Kidney epithelial cell (primary cell): ENCODE measurements at places on chromosomes 6 and 20. TPM values are rescaled to one million over a fixed set of nuclear protein-coding genes. Genes with fewer than 3 reads are reported as not detected.

DNA sequence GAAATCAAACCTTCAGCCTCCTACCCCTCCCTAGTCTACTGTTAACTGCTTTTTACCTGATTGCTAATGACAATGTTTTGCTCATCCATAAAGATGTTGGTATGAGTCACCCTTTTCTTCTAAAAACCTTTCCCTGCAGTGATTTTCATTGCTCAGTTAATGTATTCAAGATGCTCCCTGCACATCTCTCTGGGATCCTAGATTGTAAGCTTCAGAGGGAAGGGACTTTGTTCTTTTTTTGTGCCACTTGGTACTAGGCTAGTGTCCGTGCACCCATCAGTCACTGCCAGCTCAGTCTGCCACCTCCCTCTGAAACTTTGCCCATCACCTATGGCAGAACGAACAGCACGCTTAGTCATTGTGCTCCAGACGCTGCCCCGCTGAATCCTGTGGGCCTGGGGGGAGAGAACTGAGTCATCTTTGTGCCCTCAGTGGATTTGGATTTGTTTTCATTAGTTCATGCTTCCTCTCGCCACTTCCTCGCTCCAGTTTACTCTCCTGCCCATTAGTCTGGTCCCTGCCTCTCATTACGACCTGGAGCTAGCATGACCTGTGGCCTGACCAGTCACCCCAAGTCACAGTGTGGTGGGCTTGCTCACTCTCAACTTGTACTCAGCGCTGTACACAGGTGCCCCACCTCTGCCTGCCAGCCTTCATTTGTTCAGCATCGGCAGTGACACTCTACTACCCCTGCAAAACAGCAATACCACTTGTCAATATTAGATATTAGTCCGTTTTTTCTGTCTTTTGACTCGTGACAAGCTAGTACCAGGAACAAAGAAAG is 78.0 kb upstream of the TMEM181 start:
- peak; percentile 74 for DNase-seq

ULBP1 gene
- total RNA-seq: 6.0 and 7.5 TPM in 2 replicates

TSHZ2 gene
- total RNA-seq: 1.0 and 1.4 TPM in 2 replicates

DNA sequence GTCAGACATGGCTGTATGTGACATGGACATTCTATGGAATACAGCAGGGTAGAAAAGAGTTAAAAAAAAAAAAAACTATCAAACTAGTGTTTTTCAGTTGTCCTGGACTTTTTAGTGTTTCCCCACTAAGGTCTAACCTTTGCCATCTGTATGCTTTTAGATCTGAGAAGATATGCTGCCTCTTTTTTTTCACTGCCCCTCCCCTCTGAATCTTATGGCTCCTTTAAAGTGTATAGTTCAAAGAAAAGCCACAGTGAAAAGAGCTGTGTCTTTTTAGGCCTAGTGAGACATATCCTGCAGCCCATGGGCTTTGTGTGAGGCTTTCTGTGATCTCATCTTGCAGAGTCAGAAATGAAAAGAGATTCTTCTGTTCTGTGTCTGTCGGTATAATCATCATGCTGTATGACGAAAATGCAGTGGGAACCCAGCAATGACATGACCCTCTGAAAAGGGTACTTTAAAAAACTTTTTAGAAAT is 29.3 kb downstream of the ADGRG6 start:
- no peak for DNase-seq

GRCh38 chr6:40755749-40756452 is 168.7 kb upstream of the LRFN2 start:
- no peak for DNase-seq

DNA sequence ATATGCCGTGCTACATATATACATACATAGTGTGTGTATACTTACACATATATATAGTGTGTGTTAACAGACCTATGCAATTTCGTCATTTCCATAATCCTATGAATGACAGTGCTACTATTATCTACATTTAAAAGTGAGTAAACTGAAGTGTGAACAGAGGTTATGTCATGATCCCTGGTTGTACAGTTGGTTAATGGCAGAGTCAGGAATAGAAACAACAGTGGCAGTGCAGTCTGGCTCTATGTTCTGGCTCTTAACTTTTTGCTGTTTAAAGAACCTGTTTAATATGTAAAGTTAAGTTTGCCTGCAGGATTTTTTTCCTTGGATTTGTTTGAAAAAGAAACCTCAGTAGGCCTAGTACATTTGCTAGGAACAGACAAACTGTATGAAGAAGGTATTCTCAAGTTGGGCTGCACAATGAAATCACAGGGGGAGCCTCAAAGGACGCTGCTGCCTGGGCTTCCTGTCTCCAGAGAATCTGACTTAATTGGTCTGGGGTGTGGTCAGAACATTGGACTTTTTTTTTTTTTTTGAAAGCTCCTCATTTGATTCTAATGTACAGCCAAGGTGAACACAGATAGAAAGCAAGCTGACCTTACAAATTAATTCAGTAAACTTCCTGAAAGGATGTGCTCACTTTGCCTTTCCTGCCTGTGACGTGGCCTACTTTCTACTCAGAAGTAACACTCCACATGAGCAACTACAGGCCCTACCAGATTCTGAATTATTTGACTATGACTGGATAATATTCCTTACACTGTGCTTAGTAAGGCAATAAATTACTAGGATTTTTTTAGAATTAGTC is 29.4 kb downstream of the PLCB1 start:
- no peak for DNase-seq

LY6G6C gene
- total RNA-seq: not detected in 2 replicates

POM121L2 gene
- total RNA-seq: not detected in 2 replicates

CCN6 gene
- total RNA-seq: 1.0 and 1.5 TPM in 2 replicates

DNA sequence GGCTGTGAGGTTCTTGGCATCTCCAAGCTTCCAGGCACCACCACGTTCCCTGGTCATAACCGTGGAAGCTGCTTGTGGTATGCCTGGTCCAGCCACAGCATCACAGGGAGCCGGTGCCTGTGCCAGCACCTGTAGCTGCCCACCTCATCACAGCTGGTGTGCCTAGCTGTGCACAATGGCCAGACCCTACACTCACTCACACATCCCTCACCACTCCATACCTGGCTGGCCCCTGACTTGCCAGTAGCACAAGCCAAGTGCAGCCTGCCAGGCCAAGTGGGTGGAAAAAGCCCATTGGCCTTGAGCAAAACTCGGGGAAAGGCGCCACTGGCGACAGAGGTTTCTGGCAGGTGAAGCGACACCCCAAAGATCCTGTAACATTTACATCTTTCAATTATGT is 192.3 kb upstream of the MANEA start:
- DNase-seq: no peak

ZBTB9 gene
- total RNA-seq: 7.4 and 7.6 TPM in 2 replicates

DNA sequence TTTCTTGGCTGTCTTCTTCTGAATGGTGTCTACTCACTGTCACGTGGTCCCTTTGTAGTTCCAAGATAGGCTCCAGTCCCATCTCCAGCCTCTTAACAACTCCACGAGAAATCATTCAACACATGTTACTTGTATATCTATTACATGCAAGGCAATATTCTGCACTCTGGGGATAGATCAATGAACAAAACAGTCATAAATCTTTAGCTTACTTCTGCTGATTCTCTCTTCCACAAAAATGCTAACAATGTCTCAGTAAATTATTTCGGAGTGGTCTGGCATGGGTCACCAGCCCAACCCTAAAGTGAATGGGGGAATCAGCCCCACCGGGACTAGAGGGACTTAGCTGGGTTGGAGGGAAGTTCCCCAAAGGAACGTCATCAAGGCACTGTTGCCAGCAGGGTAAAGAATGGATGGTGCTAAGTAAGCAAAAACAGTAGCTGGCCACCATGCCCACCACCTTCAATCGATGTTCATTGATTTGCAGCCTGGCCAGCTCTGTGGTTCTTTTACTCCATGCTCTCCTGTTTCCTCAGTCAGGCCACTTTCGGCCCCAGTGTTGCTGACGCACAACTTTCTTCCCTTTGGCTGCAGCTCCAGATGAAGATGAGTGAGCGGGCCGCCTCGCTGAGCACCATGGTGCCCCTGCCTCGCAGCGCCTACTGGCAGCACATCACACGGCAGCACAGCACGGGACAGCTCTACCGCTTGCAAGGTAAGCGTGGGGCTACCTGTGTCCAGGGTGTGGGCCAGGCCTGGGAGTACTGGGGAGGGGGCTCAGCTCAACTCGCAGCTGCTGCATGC is 167.7 kb downstream of the DOK5 start:
- no peak for DNase-seq

SMLR1 gene
- not detected in 2 replicates for total RNA-seq

METTL24 gene
- total RNA-seq: 1.2 and 2.3 TPM in 2 replicates

GJA10 gene
- not detected in 2 replicates for total RNA-seq

GRCh38 chr6:149719531-149719930 is 1.6 kb upstream of the LATS1 start:
- no peak for DNase-seq

DNA sequence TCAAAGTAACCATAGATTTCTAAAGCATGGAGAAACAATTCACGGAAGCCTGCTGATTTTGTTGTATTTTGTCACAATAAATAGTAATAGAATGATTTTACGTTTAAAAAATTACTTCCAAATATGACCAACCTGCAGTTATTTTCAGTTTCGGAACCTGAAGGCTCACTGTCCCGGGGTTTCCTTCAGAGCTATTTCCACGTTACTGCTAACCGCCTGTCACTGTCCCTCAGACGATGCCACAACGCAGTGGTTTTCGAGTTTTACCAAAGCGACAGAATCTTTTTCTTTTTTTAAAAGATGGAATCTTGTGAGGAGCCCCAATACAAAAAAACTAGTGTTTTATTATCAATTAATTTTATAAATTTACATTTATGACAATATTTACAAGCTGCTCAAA is 40.5 kb downstream of the PSMG4 start:
- no peak for DNase-seq

CITED2 gene
- total RNA-seq: 74.2 and 97.9 TPM in 2 replicates

- no peak for DNase-seq
These were observed at the start of gene HLA-DRA for GRCh38 chr6:32439602-32440214. TSS of gene HLA-DRA (plus strand) at chr6:32439887. CDS start at chr6:32439951, 64 bp downstream.

DNA sequence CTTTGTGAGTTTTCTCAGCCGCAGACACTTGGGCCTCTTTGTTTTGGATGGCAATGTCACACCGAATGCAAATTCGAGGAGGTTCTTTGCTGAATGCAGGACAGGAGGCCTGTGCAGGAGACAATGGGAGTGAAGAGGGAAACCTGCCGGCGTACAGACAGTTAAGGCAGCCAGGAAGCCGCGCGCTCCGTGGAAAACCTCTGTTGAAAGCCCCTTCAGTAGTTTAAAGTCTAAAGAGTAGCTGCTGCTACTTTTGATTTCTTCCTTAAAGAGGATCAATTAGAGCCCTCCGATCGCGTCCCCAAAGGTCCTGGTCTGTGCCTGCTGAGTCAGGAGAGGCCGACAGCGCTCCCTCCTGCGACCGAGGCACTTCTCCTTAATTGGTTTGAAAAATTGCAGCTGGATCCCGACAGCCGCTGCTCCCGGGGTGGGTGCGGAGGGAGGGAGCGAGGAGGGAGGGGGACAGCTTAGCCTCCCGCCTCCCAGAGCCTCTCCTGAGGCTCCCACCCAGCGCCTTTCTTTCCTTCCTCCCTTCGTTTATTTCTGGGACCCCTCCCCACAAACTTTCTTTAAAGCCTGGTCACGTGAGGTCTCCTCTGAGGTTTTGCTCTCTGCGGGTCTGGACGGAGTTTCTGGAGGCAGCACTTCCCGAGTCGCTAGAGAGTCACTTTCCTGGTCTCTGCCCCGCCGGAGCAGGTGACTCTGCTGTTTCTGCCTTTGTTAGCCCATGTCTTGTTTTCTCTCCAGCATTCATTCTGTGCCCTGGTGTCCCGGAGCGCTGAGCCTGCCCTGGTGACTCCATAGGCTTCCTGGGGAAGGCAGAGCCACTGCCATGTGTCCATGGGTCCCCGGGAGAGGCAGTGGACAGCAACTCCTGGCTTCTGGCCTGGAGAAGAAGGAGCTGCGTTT is 22.3 kb upstream of the RPP40 start:
- peak; percentile 5 for DNase-seq

DNA sequence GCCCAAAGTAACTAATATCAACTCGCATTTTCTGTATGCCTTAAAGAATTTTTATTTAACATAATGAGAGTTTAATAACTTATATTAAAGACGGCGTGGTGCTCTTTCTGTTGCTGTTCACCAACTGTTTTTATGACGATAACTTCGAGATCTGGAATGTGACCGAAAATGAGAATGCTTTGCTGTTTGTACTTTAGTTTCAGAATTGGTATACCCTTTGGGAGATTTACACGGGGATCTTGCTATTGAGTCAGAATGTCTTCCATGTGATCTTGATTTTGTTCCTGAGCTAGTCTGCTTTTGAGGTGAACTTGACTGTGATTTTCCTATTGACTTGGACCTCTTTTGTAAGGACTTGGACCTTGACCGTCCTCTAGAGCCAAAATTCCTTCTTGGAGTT is 17.9 kb downstream of the PNRC1 start:
- no peak for DNase-seq

- no peak for DNase-seq
These were observed 63.0 kb downstream of the SLC22A23 start for GRCh38 chr6:3393836-3394202.

SAYSD1 gene
- 10.5 and 11.3 TPM in 2 replicates for total RNA-seq

DNA sequence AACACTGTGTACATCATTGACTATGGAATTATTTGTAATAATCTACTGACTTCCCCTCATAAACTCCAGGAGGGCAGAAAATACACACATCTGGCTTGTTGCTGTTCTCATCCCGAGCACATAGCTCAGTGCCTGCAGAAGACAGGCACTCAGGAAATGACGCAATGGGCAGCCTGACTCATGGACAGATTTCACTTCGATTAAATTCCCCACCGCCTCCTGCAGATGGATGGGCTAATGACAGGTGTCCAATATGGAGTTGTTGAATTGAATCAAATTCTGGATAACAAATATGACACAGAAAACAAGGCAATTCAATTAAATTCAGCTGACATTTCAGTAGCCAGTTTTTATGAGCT is 9.1 kb downstream of the ANKRD60 start:
- DNase-seq: no peak

DNA sequence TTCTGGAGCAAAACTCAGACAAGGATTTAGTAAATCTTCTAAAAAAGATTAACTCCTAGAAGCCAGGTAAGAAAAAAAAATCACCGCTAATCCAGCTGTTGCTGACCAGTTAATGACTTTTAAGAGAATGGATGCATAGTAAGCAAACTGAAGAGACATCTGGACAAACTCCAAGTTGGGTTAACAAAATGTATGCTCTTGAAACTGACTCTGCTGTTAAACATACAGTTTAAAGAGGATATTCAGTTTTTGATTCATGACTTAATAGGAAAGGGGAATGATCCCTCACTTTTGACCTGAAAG is 70.4 kb downstream of the PLAGL1 start:
- DNase-seq: no peak
